ENCODE measurements at places on chromosomes 3 and 15. TPM values are rescaled to one million over a fixed set of nuclear protein-coding genes. Genes with fewer than 3 reads are reported as not detected.

DNA sequence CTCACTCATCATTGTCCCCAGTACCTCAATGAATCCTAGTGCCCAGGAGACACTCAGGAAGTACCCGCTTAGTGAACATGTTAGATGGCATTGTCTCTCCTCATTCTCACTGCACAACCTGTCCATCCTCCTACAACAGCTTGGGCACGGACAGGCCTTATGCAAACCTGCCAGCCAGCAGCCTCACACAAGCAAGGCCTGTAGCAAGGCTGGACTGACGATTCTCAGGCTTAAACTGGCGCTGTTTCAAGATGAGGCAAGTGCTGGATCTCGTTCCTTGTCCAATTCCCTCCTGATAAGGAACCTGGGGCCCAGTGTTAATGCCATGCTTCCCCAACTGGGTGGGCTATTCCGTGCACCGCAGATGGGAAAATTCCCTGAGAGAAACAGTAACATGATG, 59.0 kb downstream of the CDCP1 start:
- DNase-seq, result no peak

DNA sequence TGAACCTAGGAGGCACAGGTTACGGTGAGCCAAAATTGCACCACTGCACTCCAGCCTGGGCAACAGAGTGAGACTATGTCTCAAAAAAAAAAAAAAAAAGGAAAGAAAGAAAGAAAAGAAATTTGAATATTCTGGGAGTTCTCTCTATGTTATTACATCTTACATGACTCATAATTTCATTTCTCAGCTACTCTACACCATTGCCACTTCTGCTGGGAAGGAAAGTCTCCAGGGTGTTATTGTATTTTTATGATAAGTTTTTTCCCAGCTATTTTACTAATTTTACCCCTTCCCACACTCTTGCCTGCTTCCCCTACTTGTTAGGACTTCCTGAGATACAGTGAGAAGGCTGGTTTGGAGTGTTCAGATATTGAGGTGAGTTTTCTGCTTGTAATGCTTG, 69.7 kb upstream of the UMPS start:
- no peak for DNase-seq

DNA sequence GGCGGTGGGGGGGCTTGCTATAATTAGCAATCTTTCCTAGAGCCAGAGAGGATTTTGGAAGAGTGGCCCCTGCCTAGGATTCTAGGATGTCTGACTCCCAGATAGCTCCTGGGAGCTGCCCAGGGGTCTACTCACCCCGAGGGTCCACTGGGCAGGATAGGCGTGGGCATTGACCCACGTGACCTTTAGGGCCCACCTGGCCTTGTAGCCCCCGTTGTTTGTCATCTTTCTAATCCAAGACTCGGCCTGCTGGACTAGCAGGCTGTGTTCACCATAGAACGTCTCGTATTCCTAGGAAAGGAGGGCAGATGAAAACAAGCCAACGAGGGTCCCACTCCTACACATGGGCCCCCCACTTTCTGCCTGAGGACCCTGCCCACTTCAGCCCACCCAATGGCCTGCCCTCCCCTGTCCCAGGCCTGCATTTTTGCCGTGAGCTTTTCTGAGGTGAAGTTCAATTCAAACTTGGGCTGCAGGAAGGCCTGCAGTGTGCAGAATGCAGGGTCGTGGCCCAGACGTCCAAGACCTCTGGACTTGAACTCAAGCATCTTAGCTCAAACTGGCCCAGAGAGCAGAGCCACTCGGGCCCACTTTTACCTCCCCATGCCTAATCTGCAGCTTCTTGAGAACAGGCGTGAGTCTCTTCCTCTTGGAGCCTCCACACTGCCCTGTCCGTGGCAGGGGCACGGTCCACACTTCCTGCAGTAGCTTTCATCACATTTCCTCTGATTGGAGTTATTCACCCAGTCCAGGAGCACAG, 41.5 kb downstream of the MUC4 start:
- no peak for DNase-seq

DNA sequence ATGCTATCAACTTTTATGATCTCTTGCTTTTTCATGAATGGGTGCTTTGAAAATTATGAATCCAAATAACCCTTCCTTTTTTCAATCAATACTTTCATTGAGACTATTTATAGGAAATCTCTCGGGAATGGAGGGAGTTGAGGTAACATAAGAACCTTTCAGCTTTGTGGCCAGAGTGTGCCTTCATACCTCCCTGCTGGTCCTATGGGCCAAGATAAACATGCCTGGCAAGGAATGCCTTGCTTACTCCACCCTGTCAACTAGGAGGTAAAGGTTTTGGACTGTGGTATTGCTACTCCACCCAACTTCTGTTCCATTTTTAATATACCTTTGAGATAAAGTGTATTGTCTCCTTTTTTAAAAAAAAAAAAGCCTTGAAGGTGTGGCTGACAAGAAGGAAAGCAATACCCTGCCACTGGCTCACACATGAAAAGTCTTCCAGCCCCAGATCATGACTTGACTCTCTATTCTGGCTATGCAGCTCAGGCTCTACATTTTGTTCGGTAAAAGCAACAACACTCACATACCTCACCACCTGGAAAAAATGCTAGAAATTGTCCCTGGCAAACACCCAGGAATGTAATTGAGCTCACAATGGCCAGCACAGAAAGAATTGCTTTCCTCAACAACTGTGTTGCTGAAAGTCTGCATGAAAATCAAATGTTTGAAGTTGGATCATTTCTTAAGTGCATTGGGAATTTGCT, 35.8 kb downstream of the COL8A1 start:
- DNase-seq, result peak; percentile 44

DNA sequence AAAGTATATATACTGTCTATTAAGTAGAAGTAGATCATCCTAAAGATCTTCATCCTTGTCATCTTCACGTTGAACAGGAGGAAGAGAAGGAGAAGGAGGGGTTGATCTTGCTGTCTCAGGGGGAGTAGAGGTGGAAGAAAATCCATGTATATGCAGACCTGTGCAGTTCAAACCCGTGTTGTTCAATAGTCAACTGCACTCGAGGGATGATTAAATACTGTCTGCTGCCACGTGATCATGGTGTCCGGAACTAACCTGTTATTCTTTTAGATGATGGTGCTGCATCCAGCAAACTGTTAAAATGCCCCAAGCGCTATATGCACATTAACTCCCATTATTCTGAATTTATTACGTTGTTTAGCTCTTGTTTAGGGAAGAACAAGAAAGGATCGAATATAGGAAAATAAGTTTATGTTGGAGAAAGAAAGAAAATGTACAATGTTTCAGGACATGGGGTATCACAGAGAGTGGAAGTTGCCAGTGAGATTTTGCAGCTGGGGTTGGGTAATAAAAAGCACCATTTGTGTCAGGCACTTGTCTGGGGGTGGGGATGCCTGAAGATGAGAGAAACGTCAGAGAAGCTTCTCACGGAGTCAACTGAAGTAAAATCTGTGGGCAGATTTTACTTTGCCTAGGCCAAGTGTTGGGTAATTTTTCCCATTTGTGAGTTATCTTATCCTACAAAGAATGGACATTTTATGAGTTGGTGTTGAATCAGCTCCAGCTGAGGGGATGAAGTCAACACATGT, 229.2 kb downstream of the RYR3 start:
- no peak for DNase-seq

The SAXO2 gene
- total RNA-seq, result 1.8 TPM

The SLC6A11 gene
- 0.21 TPM for total RNA-seq

All from tongue (tissue), 3 donors.